ENCODE measurements at places on chromosomes 6 and 20. TPM values are rescaled to one million over a fixed set of nuclear protein-coding genes. Genes with fewer than 3 reads are reported as not detected.
A peak's percentile ranks its signal among the peaks of the same experiment; 100 is the strongest.

Gene SIRPB1
- 1.6 TPM for polyA plus RNA-seq

DNA sequence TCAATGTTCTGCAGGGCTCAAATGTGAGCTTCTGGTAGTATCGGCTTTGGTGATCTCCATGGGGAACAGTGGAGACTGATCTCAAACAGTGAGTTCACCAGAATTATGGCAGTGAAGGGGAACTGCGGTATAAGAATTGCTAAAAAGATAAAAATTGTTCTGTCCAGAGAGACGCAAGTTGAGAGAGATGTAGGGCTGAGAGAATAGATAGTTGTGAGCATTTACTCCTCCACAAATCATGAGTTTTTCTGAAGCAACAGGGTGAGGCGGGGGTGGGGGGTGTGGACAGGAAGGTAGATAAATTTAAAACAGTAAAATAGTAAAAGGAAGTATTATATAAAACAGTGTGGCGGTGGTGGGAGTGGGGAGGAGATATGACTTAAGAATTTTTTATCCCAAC is 98.6 kb upstream of the NEDD9 start:
- no peak for DNase-seq

- peak; percentile 64 for DNase-seq
Observed at GRCh38 chr6:47242483-47243386, 67.0 kb downstream of the TNFRSF21 start.

DNA sequence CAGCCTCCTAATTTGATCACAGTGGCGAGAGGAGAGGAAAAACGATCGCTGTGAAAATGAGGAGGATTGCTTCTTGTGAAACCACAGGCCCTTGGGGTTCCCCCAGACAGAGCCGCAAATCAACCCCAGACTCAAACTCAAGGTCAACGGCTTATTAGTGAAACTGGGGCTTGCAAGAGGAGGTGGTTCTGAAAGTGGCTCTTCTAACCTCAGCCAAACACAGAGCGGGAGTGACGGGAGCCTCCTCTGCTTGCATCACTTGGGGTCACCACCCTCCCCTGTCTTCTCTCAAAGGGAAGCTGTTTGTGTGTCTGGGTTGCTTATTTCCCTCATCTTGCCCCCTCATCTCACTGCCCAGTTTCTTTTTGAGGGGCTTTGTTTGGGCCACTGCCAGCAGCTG is 28.7 kb downstream of the SAYSD1 start:
- DNase-seq, result no peak

Gene EYA4
- polyA plus RNA-seq, result 8.6 TPM

- DNase-seq, result no peak
Observed at GRCh38 chr6:42049948-42050296, 402 bp upstream of the TAF8 start.

Gene PABPC1L
- polyA plus RNA-seq, result 86.3 TPM

DNA sequence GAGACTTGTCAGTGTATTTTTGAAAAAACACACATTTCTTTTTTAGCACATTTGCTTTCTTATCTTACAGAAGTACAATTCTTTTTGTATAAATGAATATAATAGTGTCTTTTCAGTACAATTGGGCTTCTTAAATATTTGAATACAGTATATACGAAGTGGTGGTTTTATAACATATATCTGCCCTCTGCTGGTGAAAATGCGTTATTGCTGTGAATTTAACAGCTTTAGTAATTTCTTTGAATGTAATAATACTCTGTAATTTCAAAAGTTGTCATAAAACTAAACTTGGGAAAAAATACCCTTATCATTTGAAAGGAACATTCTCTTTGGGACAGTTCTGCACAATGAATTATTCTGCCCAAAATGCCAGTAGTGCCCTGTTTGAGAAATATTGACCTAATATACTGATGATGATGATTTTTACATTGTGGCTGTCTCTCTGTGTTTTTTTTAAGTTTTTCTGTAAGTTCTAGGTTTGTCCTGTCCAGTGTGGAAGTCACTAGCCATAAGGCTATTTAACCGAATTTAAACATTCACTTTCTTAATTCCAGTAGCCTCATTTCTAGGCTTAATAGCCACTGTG is 19.0 kb downstream of the SMAP1 start:
- DNase-seq, result peak; percentile 21

GRCh38 chr6:128491100-128491581 is 29.3 kb downstream of the PTPRK start:
- DNase-seq, result no peak

Gene SNX5
- 265 TPM for polyA plus RNA-seq

GRCh38 chr6:107629548-107630129 is 139.7 kb downstream of the SOBP start:
- DNase-seq, result no peak

DNA sequence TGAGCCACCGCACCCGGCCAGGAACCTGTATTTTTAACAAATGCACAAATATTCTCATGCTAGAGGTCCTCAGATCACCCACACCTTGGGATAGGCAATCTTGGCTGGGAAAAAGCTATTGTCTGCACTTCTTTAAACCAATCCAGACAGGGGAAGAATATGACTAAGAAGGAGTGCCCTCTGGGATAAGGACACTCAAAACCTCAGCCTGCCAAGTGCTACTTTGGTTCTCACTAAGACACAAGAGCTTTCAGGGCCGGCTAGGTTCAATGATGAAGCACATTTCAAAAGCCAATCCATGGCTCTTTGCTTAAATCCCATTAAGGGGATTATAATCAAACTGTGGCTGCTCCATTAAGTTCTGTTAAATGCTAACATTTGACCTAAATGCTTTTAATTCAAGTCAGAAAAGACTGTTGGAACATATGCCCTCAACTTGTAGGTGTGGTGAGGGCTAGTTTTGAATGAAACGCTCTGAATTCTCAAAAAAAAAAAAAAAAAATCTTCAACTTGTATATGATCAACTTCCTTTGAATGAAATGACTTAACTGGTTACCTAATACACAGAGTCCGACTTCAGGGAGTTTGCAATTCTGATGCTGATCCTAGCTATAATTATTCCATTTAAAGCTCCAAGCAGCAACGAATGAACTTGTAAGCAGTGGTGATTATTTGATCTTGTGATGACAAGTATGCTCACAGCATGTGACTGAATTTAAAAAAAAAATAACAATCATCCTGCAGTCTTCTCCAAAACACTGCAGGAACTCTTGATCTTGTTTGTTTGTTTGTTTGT is 56.6 kb downstream of the SLC23A2 start:
- DNase-seq, result no peak

- DNase-seq, result no peak
Observed at GRCh38 chr20:48102076-48102787, 317.0 kb upstream of the SULF2 start.

Gene TBC1D22B
- polyA plus RNA-seq, result 14.2 TPM

DNA sequence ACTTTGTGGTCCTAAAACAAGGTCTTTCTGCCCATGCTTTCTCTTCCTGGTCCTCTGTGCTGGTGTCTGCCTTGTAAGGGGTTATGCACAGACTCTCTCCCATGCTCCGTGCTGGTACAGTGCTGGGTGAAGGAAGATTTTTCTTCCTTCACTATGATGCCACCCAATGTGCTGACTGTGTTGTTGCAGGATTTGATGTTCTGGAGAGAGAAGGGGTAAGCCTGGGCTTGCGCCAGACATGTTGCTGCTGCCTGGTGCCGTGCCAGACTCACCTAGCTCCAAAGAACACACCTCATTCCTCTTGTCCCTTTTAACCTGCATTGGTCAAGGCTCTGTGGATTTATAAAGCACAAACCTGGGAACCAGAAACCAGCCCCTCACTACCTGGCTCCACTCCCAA is 28.4 kb upstream of the ARMH2 start:
- no peak for DNase-seq

- no peak for DNase-seq
Observed at GRCh38 chr6:87070741-87071140, 24.2 kb downstream of the CGA start.

Gene TULP1
- 8.2 TPM for polyA plus RNA-seq

- no peak for DNase-seq
Observed at GRCh38 chr20:44206132-44206531, 4.4 kb downstream of the OSER1 start.

Gene TTK
- 21.2 TPM for polyA plus RNA-seq

- DNase-seq, result no peak
Observed at GRCh38 chr6:105624021-105624420, 221.1 kb upstream of the PREP start.

DNA sequence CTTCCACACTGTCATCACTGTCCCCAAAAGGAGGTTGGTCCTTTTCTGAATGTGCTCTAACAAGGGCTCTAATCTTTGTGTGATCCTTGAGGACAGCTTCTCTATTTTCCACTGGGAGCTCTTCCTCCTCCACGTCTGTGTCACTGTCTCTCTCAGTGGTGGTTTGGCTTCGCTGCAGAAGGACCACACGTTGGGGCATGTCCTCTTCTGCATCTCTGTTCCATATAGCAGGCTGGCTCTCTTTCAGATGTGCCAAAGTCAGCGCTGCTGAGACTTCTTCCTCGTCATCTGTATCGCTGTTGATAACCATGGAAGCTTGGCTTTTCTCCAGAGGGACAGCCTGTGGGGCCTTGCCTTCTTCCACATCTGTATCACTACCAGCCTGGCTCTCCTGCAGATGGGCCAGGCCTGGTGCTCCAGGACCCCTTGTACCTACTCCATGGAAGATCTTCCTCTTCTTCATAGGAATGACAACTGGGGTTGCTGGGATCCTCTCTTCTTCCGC is 4.6 kb downstream of the MDC1 start:
- DNase-seq, result no peak

- no peak for DNase-seq
Observed at GRCh38 chr6:159126590-159126989, 42.6 kb upstream of the FNDC1 start.

DNA sequence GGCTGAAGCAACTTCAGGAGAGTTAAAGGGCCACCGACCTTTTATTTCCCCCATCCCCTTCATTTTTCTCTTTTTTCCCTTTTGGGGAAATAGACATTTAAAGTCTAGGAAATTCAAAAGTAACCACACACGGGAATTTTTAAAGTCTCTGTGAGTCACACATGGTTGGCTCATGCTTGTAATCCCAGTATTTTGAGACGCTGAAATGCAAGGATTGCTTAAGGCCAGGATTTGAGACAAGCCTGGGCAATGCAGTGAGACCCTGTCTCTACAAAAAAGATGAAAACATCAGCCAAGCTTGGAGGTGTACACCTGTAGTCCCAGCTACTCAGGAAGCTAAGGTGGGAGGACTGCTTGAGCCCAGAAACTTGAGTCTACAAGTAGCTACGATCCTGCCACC is 34.2 kb downstream of the KATNA1 start:
- no peak for DNase-seq

GRCh38 chr20:47361057-47361915 is 4.8 kb upstream of the ZMYND8 start:
- no peak for DNase-seq

DNA sequence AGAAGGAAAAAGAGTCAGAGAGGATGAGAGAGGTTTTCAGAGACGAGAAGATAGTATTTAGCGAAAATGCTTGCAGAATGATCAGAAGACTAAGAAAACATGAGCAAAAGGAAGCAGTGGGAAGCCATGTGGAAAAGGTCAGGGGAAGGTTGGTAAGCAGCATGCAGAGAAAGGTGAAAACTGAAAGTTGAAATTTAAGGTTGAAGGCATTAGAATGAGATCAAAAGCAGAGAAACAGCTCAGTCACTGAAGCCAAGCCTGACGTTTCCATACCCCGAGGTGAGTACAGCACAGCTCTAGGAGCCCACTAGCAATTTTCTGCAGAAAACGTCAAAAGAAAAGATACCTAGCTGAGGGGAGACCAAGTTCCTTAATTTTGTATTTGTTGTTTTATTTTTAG is 19.1 kb upstream of the TFB1M start:
- DNase-seq, result no peak

GRCh38 chr6:53888931-53889330 is 94.1 kb downstream of the LRRC1 start:
- no peak for DNase-seq

Gene GSTA4
- polyA plus RNA-seq, result 126 TPM

DNA sequence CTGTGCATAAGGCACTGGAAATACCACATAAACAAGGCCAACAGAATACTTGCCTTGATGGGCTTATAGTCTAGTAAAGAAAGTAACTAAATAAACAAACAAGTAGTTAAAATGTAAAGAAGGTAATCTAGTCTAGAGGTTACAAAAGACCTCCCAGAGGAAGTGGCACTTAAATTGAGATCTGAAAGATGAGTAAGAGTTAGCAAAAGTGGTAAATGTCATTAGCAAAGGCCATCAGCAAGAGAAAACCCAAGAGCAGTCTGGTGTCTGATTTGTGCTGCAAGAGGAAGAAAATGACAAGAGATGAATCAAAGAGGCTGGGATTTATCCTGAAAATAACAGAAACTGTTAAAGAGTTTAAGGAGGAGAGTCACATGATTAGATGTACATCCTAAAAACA is 96.6 kb upstream of the SMLR1 start:
- DNase-seq, result no peak

Gene ADGRF1
- polyA plus RNA-seq, result 0.14 TPM

- DNase-seq, result no peak
Observed at GRCh38 chr20:1062334-1063010, 55.9 kb upstream of the PSMF1 start.

DNA sequence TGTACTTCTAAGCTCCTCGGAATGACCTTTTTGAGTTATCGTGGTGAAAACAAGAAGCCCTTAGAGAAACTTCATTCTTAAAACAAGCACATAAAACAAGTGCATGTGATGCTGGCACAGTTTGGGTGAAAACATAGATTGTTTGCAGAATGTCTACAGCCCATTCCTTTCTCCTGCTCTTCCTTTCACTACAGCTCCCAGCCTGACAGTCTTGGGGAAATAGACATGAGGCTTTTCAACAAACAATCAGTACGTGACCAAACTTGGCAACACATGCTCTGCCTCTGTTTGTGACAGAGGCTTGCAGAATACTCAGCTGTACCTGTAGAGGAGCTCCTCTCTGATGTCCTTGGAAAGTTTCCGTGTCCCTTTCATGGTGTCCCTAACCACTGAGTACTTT is 321.6 kb downstream of the ZFAND3 start:
- DNase-seq, result no peak

GRCh38 chr20:45487231-45487635 is 17.7 kb downstream of the WFDC2 start:
- no peak for DNase-seq

DNA sequence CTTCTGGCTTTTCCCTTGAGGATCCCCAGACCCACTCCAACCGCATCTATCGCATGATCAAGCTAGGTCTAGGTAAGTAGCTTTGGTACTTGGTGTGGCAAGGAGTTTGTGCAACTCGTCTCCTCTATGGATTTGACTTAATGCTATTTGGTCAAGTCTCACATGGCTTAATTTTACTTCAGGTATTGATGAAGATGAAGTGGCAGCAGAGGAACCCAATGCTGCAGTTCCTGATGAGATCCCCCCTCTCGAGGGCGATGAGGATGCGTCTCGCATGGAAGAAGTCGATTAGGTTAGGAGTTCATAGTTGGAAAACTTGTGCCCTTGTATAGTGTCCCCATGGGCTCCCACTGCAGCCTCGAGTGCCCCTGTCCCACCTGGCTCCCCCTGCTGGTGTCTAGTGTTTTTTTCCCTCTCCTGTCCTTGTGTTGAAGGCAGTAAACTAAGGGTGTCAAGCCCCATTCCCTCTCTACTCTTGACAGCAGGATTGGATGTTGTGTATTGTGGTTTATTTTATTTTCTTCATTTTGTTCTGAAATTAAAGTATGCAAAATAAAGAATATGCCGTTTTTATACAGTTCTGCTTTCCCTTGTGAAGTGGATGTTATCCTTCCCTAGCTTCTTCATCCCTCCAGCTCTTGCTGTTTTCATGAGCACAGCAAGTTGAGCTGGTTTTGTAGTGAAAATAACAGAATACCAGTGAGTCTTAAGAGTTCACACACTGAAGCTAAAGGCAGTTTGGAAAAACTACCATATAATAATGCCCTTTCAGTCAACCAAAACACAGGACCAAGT is 3.8 kb downstream of the SLC35B2 start:
- DNase-seq, result no peak

GRCh38 chr20:7371518-7372163 is 568.6 kb downstream of the HAO1 start:
- DNase-seq, result peak; percentile 75

GRCh38 chr6:43989581-43990146 is 137.6 kb downstream of the MRPL14 start:
- DNase-seq, result no peak

Gene CST2
- polyA plus RNA-seq, result not detected

All from right lung (tissue), 10 donors.